ENCODE measurements at places on chromosomes 12 and 14.
A peak's percentile ranks its signal among the peaks of the same experiment; 100 is the strongest.

GRCh38 chr14:35883677-35884293 lies 57.6 kb downstream of the BRMS1L start:
- no peak for DNase-seq

GRCh38 chr14:23514644-23514957 lies 37.0 kb downstream of the ZFHX2 start:
- DNase-seq, result no peak

DNA sequence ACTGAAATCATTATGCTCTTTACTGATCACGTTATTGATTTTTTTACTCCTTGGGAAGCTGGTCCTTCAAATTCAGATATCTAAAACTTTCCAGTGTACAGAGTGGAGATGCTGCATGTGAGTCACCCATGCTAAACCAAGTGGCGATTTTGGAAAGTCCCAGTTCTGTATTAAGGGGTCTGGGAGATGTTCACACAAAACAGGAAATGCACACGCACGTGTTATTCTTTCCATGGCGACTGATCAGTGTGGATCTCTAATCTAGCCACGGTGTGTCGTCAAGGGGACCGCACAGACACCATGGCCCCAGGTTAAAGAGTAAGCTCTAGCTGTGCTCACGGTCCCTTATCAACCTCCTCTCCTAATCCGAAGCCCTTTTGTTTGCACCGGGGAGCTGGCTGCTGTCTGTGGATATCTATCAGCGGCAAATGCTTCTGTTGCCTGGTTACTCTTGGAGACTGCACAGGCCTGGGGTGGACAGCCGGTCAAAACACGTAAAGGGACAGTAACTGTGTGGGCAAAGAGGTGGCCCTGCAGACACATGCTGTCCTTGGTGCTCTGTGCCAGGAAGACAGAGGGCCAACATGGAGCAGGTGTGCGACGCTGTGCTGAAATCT lies 96.6 kb downstream of the RIMBP2 start:
- DNase-seq, result no peak

GRCh38 chr14:22226381-22226780 lies 362.6 kb downstream of the DAD1 start:
- DNase-seq, result no peak

DNA sequence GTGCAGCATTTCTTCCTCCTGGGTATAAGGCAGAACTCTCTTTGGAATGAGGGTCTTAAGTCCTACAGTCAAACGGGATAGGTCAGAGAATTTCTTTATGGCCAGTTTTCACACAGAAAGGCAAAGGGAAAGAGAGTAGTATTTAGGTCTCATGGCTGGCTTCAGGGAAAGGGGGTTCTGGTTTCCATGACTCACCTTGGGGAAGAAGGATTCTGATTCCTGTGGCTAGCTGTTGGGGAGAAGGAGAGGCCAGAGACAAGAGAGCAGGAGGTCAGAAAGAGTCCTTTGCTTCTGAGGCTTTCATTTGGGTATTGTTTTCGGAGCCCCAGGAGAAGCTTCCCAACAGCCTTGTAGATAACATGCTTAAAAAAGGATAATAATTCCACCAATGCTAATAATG lies 332.5 kb downstream of the NPAS3 start:
- DNase-seq, result peak; percentile 7

GRCh38 chr12:56591961-56592360 lies 38.2 kb downstream of the BAZ2A start:
- DNase-seq, result no peak

GRCh38 chr12:124564971-124565491 lies 2.4 kb downstream of the NCOR2 start:
- no peak for DNase-seq

GRCh38 chr14:22252686-22253085 lies 336.3 kb downstream of the DAD1 start:
- DNase-seq, result no peak

- no peak for DNase-seq
Observed at GRCh38 chr12:85369365-85370154, 89.5 kb downstream of the ALX1 start.

DNA sequence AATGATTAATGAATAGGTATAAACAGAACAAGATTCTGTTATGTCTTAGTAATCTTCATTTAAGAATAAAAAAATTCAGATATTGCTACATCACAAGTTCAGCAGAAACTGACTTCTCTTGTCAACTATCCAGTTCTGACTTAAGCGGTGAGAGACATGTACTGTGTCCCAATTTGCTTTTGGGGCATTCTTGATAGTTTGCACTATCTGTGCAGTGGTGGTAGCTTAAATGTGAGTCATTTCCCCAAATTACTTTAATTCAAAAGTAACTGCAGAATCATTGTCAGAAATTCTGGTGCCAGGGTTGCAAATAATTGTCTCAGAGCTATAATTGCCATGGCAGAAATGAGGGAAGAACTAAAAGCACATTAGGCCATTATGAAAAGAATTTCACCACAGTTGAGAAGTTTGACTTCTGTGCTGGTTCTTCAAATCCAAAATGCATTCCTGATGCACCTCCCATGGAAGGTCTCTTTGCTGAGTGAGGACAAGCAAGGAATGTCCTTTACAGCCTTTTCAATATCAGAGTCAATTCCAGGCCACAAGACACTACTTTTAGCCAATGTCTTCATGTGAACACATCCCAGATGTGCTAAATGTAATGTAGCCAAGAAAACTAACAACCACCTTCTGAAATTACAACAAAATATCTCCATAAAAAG lies 304.7 kb downstream of the SSPN start:
- DNase-seq, result no peak

- no peak for DNase-seq
Observed at GRCh38 chr12:68579254-68579653, 31.4 kb upstream of the RAP1B start.

- no peak for DNase-seq
Observed at GRCh38 chr12:123908884-123909725, 63.5 kb downstream of the CCDC92 start.

- DNase-seq, result no peak
Observed at GRCh38 chr12:55699471-55700055, 8.1 kb downstream of the ITGA7 start.

DNA sequence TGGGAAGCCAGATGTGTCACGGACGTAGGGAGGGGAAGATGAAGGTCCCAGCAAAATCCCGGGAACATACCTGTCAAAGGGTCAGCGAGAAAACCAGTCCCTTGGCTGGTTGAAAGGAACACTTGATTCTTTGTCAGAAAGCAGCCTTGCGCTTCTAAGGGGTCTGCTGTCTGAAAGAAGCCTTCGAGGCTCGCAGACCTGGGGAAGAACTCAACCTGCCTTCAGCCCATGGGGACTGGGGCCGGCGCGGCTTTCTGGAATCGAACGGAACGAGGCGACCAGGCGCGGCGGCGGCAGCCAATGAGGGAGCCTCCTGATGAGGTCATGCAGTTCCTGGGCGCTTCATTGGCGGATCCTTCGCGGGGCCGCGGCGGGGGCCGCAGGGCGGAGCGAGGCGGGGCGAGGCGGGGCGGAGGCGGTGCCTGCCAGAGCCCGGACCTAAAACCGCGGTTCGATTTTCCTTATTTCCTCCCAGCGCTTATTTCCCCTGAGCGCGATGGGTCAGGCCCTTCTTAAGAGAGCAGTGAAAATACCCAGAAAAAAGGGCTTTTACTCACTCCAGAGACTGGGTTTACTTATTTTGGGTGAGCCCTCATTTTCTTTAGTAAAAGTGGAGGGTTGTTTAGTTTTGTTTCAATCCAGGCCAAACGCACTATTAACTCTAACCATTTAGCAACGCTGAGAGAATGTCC lies 11.8 kb upstream of the TTC7B start:
- DNase-seq, result peak; percentile 51

DNA sequence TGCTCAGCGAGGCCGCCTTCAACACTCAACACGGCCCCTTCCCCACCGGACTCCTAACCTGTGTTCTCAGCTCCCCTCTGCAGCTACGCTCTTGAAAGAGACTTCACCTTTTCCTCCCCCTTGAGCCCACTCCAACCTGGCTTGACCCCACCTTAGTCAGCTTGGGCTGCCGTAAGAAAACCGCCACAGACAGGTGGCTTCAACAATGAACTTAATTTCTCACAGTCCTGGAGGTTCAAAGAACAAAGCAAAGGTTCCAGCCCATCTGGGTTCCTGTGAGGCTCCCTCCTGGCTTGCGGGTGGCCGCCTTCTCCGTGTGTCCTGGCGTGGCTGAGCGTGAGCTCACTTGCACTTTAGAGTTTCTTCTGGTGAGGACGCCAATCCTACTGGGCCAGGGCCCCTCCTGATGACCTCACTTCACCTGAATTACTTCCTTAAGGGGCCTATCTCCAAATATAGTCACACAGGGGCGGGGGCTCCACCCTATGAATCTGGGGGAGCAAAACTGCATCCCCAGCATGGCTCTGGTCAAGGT lies 138.8 kb downstream of the CALM1 start:
- DNase-seq, result no peak

- no peak for DNase-seq
Observed at GRCh38 chr12:130097342-130097741, 64.9 kb upstream of the FZD10 start.

- DNase-seq, result no peak
Observed at GRCh38 chr14:95855606-95856005, 21.0 kb upstream of the TUNAR start.

GRCh38 chr14:21668377-21668776 lies 5.2 kb downstream of the OR4E1 start:
- no peak for DNase-seq

DNA sequence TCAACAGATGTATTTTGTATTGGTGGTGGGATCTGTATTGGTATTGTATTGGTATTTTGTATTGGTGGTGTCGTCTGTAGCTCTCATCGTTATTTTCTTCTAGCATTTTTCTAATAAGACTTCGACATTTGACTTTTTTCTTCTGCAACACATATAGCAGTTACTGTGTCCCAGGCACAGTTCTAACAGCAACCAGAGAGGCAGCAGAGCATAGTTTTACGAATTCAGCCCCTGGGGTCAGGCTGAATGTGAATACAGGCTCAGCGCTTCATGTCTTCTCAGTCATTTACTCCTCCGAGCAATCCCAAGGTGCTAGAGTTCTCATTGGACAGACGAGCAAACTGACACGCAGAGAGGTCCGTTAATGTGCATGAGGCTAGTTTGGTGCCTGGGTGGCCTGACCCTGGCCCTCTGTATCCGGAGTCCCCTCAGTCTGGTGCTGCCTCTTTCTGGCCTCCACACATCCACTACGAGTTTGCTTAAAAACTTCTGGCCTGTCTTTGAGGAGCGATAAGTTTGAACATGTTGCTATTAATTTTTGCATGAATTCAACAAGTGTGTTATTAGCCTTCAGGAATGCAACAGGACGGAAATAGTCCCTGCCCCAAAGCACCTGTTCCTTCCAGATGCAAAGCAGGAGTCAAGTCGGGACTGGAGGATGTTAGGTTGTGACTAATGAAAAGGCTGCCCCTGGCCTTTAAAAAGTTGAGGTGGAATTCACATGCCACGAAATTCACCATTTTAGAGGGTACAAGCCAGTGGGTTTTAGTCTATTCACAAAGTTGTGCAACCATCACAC lies 87.0 kb downstream of the GLT1D1 start:
- no peak for DNase-seq

DNA sequence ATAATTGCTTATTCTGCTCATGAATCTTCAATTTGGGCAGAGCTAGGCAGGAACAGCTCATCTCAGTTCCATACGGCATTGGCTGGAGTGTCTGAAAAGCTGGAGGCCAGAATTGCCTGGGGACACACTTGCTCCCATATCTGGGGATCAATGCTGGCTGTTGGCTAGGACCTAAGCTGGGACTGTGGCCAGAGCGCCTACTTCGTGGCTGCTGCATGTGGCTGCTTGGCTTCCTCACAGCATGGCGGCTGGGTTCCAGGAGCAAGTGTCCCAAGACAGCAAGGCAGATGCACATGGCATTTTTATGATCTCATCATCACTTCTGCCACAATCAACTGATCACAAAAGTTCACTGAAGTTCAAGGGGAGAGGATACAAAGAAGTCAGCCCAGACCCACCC lies 200.2 kb downstream of the TTC8 start:
- DNase-seq, result no peak

GRCh38 chr14:57657487-57657886 lies 163.8 kb upstream of the CCDC198 start:
- no peak for DNase-seq

- DNase-seq, result no peak
Observed at GRCh38 chr12:121580959-121581685, at the start of gene KDM2B. Gene KDM2B (minus strand): TSS chr12:121581023. CDS start chr12:121580911, 112 bp downstream.

DNA sequence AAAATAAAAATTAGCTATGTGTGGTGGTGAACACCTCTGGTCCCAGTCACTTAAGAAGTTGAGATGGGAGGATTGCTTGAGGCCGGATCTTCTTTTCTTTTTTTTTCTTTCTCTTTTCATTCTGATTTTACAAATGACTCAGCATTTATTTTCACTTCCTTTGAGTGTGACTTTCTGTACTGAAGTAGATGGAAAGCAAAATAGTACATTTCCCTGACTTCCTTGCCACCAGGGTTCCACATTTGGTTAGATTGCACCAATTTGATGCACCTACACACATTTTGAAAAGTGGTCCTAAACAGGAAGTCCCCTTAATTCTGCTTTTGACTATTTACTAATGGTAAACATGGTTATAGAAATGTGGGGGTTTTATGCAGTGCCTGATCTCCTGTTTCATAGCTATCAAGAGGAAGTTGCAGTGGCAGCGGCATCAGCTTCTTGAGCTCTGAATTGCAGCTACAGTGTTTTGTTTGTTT lies 13.0 kb upstream of the LEMD3 start:
- DNase-seq, result no peak

GRCh38 chr12:104207416-104208205 lies 8.0 kb upstream of the TXNRD1 start:
- no peak for DNase-seq

DNA sequence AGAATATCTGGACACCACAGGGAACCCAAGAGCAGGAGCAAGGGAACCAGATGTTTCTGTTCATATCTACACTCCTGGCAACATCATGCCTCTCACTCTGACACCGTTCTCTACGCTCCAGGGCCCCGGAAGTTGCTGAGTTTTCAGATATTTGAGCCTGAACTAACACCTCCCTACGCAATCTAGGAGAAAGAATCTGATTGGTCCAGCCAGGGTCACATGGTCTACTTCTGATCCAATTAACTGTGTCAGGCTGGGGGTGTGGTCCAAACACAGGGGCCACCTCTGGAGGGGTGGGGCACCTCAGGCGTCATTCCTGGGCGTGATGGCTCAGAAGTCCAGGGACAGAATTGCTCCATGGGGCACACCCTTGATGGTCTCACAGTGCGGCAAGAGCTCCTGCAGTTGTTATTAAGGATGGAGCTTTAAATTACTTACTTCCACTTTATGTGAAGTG lies 165.5 kb downstream of the PTPN11 start:
- no peak for DNase-seq

DNA sequence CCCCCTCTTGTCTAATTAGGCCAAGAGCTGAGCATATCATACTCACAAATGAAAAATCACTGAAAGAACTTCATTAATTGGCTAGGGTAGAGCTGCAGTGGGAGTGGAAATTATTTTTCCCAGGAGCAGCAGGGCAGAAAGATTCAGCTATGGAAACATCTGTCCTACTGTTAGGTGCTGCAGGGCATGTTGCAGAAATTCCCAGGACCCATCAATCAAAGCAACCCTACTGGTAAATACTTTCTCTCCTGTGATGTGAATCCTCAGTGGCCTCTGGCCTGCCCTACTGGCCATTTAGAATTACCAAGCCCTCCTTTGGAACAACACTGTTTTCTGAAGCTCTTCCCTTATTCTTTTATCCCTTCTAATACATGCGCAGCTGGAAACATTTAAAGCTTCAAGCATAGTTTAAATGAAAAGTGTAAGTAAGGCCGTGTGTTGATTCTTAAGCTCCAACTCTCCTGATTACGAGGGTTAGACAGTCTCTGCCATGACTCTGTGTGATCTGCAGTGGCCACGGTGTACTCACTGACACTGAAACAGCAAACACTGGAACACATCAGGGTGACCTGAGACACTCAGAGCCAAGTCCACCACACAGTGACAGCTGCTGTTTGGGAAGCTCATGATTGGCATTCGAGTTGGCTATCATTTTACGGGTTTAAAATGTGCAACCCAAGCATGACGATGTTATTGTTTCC lies 62.6 kb upstream of the TMCC3 start:
- DNase-seq, result no peak
